ENCODE measurements at places on chromosomes 12 and 14. TPM values are rescaled to one million over a fixed set of nuclear protein-coding genes. Genes with fewer than 3 reads are reported as not detected.

Gene SERPINA12
- not detected for total RNA-seq

Gene CAPZA3
- total RNA-seq: not detected

Gene MYF5
- total RNA-seq: not detected

Gene KITLG
- 51.6 TPM for total RNA-seq

Gene LGR5
- 1.7 TPM for total RNA-seq

Gene NOVA1
- 2.5 TPM for total RNA-seq

Gene FLRT2
- 1.7 TPM for total RNA-seq

Gene GDF3
- total RNA-seq: not detected

Gene INHBC
- not detected for total RNA-seq
